ENCODE measurements at places on chromosomes 12 and 14.

DNA sequence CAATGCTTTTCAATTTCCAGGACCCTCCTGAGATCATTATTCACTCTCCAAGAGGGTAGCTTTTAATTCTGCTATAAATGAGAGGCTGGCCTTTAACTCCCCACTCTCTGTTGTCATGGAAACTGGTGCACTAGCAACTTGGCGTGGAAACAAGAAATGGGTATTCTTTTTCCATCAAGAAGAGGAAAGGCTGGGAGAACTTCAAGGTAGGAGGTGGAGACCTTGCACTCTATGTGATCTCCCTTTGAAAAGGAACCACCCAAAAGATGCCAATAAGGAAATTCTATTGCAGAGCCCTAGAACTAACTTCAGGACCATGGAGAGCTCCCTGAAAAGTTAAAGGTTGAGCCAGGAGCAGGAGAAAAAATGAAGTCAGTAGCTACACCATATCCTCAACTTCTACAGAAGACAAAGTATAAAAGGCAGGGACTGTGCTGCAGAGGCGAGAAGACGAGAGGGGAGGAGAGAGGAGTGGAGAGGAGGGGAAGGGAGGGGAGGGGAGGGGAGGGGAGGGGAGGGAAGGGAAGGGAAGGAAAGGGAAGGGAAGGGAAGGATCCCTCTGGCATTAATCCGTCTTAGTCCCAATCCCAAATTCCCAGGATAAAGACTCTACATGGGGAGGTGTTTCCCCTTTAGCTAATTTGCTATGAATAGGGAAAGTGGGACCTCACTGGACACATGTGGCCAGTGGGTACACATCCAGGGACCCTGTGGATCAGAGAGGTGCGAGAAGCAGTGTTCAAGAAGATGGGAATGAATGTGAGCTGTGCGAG is 46.7 kb upstream of the FICD start:
- H3K36me3 ChIP-seq = no peaks in the 10 kb centered on the region
- H3K4me3 ChIP-seq = no peak overlapping the region
- DNase-seq = no peak
- H3K27ac ChIP-seq = no peak overlapping the region
- no peaks in the 10 kb centered on the region for H3K27me3 ChIP-seq

DNA sequence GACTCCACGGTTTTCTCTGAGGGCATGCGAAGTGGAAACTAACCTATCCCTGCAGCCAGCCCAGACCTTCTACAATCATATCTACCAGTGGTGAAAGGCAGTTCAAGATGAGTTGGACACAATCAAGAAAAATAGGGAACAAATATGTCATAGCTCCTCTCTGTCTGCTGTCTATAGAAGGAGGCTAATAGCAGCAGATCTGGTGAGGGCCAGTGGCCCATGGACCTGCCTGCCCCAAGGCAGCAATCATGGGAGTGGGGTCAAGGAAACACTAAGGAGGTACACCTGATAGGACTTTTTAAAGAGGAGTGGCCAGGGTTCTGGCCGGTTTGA is 149.5 kb downstream of the PRKCH start:
- peaks cover 56% of the 10 kb centered on the region for H3K4me1 ChIP-seq
- H3K36me3 ChIP-seq = no peaks in the 10 kb centered on the region
- no peak overlapping the region for H3K4me3 ChIP-seq
- H3K27ac ChIP-seq = peak overlapping the region; percentile 44

GRCh38 chr12:29148596-29148910 is 525 bp upstream of the FAR2 start:
- peak overlapping the region; percentile 88 for H3K4me3 ChIP-seq
- no peaks in the 10 kb centered on the region for H3K36me3 ChIP-seq
- peaks cover 78% of the 10 kb centered on the region for H3K4me1 ChIP-seq
- H3K27me3 ChIP-seq = peaks cover 5% of the 10 kb centered on the region
- DNase-seq = peak; percentile 12

GRCh38 chr14:85529803-85530574 is at the start of gene FLRT2:
Gene FLRT2 (plus strand): TSS chr14:85530144. CDS start chr14:85621515, 91,371 bp downstream.
- H3K27me3 ChIP-seq = peaks cover 70% of the 10 kb centered on the region
- peak within 1 kb of the TSS; percentile 91 for H3K4me3 ChIP-seq
- H3K27ac ChIP-seq = no peak within 1 kb of the TSS
- H3K4me1 ChIP-seq = peaks cover 60% of the 10 kb centered on the region
- DNase-seq = peak; percentile 33

DNA sequence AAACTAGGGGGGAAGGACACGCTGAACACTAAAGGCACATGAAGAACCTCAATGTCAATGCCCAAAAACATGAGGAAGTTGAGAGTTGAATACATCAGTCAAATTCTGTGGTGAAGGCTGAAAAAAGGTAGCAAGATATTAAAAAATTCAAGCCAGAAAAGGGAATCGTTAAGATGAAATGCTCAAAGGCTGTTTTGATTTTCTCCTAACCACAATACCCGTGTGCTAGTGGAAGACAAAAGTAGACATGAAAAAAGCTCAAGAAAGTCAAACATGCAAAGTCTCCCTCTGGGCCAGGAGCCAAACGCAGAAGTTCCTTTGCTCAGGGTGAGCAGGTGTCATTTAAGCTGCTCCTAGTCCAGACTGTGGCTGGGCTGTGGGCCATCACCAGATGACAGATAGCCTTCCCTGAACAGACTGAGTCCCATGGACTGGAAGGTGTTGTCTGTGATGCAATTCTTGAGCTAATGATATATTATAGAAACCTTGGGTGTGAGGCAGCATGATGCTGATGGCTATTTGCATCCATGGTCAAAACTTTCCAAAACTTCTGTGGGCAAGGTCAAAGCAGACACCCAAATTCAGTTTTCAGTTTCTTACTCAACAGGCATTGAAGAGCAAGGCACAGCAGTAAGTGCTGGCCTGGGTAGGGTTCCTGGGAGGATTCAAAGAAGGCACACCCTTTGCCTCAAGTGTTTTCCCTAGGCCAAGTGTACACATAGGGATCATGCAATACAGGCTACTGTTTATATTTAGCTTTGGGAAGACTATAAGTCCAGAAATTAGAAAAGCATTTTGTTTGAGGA is 81.6 kb downstream of the MYRFL start:
- H3K4me3 ChIP-seq = no peak overlapping the region
- peaks cover 5% of the 10 kb centered on the region for H3K36me3 ChIP-seq
- no peaks in the 10 kb centered on the region for H3K27me3 ChIP-seq
- peaks cover 16% of the 10 kb centered on the region for H3K4me1 ChIP-seq

DNA sequence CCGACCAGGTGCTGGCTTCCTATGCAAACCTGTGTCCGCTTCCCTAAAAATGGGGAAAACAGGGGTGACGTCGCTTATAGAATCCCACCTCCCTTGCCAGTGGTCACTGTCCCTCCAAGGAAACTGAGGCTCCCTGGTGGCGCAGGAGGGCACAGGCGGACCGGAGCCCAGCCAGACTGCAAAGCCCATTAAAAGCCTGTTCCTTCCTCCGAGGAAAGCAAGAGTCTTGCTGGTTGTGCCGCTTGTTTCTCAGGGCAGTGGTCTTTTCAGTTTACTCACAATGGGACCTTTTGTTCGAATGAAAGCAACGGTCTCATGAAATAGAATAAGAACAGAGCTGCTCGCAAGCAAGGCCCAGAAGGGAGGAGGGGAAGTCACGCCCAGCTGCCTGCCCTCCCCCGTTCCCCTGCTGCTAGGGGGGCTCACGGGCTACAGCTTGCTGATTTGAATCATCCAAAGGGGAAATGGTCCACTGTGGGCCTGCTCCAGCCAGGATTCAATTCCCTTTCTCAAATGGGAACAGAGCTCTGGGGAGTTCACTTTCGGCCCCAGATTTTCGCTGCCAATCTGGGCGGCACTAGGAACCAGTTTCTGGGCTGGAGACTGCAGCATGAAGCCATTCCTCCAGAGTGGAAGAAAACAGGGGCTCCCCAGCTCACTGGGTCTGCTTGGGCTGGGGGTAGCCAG is 4.6 kb upstream of the SELPLG start:
- H3K27me3 ChIP-seq = no peaks in the 10 kb centered on the region
- H3K36me3 ChIP-seq = no peaks in the 10 kb centered on the region
- peak overlapping the region; percentile 89 for H3K27ac ChIP-seq
- DNase-seq = peak; percentile 55

DNA sequence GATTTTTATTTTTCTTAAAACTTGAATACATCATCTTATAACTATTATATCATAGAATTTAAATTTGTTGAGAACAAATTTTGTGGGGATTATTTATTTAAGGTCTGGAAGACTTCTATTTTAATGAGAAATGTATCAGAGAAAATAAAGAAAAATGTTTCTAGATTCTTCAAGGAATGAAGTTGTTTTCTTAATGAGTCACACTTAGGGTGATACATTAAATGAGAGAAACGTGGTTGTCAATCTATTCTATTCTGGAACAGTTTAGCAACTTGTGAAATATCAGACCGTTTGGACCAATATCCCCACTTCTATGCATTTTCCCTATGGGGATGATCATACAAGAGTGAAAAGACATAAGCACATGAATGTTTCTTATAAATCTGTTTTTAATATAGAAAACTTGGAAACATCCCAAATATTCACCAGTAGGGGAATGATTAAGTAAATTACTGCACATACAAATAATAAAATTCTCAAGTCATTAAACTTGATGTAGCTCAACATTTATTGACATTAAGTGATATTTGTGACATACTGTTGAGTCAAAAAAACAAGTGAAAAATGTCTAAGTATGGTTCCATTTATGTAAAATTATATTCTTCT is 88.5 kb downstream of the E2F7 start:
- peaks cover 25% of the 10 kb centered on the region for H3K4me1 ChIP-seq
- no peak overlapping the region for H3K27ac ChIP-seq
- no peaks in the 10 kb centered on the region for H3K27me3 ChIP-seq
- H3K36me3 ChIP-seq = peaks cover 2% of the 10 kb centered on the region
- no peak for DNase-seq

DNA sequence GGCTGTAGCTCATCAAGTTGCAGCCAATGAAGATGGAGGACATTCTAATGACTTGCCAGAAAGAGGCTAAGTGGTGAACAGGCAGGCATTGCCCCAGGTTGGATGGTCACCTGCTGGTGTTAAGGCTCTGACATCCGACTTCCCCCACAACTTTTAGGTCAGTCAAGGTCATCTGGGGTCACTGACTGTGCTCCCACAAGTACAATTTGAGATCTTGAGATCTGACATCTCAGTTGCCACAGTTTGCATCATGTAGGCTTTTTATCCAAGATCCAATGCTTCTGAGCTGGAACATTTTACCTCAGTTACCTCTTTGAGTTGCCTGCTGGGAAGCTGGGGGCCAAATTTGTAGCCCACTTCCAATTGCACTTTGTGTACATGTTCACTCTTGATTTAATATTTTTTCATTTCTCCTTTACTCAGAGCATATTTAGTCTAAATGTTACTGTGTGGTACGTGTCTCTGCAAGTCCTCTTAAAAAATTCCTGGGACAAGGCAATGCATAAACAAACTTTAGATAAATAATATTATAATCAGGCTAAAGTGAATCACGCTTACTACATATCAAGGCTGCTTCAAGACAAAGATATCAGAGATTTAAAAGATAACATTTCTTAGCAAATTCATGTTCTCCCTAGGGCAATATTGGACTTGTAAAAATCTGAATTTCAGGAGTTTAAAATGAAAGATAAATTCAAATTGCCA is 61.4 kb downstream of the SEL1L start:
- peaks cover 5% of the 10 kb centered on the region for H3K4me1 ChIP-seq
- no peak overlapping the region for H3K27ac ChIP-seq
- peaks cover 3% of the 10 kb centered on the region for H3K36me3 ChIP-seq

- peak overlapping the region; percentile 74 for H3K27ac ChIP-seq
- peaks cover 55% of the 10 kb centered on the region for H3K4me1 ChIP-seq
- no peak for DNase-seq
These were observed 137.0 kb downstream of the MED13L start for GRCh38 chr12:116140529-116140928.

- DNase-seq = no peak
- H3K4me1 ChIP-seq = peaks cover 9% of the 10 kb centered on the region
- no peak overlapping the region for H3K4me3 ChIP-seq
- H3K36me3 ChIP-seq = peaks cover 66% of the 10 kb centered on the region
These were observed 28.1 kb downstream of the CAPRIN2 start for GRCh38 chr12:30726647-30727046.

DNA sequence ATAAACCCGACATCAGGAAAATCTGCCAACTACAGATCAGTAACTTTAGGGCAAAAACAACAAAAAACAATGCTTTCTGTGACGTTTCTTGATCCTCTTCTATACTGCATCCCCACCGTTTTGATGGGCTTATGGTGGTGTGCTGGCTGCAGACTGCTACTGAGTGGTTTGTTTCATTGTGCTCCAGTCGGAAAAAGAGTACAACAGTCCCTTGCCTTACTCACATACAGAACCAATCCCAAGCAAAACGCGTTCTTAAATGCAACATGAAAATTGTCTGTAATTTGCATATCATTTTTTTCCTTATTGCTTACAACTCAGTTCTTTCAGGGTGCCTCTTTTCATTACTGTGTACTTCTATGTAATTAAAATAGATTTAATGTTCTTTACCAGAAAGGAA is 2.3 kb downstream of the ETV6 start:
- peak overlapping the region; percentile 93 for H3K4me3 ChIP-seq
- H3K27ac ChIP-seq = peak overlapping the region; percentile 48

DNA sequence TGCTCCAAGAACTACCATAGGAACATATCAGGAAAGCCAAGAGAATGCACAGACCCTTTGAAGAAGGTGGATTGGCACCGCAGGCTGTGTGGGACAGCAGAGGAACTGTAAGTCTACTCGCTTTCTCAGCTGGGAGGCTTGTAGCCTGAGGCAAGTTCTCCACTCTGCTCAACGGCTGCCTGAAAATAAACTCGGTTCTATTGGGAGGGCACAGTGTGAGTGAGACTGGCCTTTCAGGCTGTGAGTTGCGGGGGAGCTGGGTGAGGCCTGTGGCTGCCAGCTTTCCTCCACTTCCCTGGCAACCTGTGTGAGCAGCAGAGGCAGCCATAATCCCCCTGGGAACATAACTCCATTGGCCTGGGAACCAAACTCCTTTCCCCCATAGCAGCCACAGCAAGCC is 132.1 kb downstream of the ANKS1B start:
- H3K4me1 ChIP-seq = 0 out of 2 replicates have a peak, but pooled peaks cover 4% of the 10 kb centered on the region
- H3K27ac ChIP-seq = no peak overlapping the region
- peak; percentile 26 for DNase-seq
- H3K36me3 ChIP-seq = no peaks in the 10 kb centered on the region
- no peaks in the 10 kb centered on the region for H3K27me3 ChIP-seq

- H3K36me3 ChIP-seq = no peaks in the 10 kb centered on the region
- no peaks in the 10 kb centered on the region for H3K27me3 ChIP-seq
- no peaks in the 10 kb centered on the region for H3K4me1 ChIP-seq
- peak; percentile 93 for DNase-seq
- no peak overlapping the region for H3K4me3 ChIP-seq
- no peak overlapping the region for H3K27ac ChIP-seq
These were observed 45.6 kb downstream of the STAB2 start for GRCh38 chr12:103632554-103633216.

DNA sequence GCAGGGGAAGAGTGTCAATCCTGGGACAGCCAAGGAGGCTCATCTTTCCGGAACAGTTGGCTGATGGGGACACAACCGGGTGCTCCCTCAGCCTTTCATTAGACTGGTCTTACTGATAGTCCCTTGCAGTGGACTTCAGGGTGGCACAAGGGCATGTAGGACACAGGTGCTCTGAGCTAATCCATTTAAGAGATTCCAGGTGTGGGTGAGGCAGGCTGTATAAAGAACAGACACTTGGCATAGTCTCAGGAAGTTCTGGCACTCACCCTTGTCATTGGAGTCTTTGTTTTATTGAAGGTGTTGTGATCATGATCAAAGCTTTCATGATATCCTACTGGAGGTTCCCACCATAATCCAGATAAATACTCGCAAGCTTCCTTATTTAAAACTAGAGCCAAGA is 341.6 kb downstream of the EMP1 start:
- H3K36me3 ChIP-seq = no peaks in the 10 kb centered on the region
- H3K4me1 ChIP-seq = peaks cover 25% of the 10 kb centered on the region
- H3K27me3 ChIP-seq = no peaks in the 10 kb centered on the region
- DNase-seq = no peak
